ENCODE measurements at places on chromosomes 5 and 9.

DNA sequence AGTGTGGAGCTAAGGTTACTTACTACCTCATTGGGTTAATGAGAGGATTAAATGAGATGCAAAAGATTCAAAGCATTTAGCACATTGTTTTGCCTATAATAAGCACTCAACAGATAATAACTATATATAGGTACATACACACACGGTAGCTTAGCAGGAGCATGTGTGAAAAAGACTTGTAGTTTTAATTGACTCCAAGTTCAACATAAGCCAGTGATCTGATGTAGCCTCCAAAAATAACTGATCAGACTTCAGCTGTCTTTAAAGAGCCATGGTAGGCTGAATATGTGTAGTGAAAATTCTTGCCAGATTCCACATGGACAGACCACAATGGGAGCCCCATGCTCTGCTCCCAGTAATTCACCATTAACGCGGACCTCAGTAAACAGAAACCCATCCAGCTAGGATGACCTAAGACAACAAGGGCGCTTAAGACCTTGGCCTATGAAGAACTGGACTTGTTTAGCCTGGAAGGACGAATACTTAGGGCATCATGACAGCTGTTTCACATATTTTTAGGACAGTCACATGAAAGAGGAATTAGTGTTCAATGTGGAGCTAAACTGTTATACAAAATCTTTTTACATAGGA is 115.1 kb upstream of the ZNF366 start:
- DNase-seq = no peak

- DNase-seq = no peak
Measured at GRCh38 chr5:158731014-158731413, 368.7 kb downstream of the EBF1 start.

GRCh38 chr5:50564079-50564478 is 102.4 kb upstream of the PARP8 start:
- DNase-seq = no peak

- DNase-seq = no peak
Measured at GRCh38 chr5:103648086-103648485, 85.5 kb upstream of the NUDT12 start.

GRCh38 chr5:135533334-135533733 is 2.4 kb downstream of the NEUROG1 start:
- no peak for DNase-seq

DNA sequence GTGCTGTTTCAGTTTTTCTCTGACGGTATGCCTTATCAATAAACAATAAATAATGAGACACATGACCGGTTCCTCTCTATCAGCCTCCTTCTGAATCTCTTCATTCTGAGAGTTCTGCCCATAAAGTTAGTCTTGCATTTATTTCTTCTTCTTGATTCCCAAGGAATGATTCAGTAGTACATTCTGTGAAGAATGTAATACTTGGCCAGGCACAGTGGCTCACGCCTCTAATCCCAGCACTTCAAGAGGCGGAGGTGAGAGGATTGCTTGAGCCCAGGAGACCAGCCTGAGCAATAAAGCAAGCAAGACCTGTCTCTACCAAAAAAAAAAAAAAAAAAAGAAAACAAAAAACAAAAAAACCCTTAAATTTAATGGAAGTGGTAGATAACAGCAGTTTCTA is 53.9 kb downstream of the PAM start:
- DNase-seq = no peak

- DNase-seq = no peak
Measured at GRCh38 chr5:151912360-151912759, 12.3 kb downstream of the GLRA1 start.

DNA sequence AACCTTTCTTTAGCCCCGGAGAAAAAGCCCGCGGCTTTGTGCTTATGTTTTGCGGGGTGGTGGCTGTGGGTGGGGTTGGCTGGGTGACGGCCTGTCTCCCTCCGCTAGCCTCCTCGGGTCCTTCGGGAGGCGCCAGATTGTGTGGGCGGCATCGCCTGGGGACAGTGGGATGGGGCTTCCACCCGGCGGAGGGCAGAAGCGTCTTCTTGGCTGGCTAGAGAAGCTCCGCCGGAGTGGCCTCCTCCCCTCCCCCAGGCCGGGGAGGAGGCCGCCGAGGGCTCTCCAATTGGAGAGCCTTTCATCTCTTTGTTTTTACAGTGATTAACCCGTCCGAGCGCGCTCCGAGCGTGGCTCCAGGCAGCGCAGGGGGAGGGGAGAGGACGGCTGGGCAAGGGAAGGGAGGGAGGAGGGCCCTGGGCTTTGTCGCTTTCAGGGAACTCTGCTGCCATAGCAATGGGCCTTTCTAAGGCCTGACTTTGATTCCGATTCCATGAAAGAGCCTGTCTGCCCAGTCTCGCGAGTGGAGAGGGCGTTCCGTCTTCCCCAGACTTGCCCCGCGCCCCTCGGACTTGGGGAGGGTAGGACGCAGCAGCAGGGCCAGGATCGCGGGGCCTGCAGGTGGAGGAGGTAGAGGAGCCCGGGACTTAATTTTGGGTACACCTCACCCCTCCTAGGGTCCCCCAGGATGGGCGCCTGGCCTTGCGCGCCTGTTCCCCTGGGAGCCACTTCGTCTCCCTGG is 36.7 kb upstream of the TIFAB start:
- DNase-seq = no peak

- no peak for DNase-seq
Measured at GRCh38 chr5:5787373-5787772, 364.9 kb downstream of the ICE1 start.

GRCh38 chr5:35518104-35518503 is 99.6 kb upstream of the SPEF2 start:
- peak; percentile 85 for DNase-seq

DNA sequence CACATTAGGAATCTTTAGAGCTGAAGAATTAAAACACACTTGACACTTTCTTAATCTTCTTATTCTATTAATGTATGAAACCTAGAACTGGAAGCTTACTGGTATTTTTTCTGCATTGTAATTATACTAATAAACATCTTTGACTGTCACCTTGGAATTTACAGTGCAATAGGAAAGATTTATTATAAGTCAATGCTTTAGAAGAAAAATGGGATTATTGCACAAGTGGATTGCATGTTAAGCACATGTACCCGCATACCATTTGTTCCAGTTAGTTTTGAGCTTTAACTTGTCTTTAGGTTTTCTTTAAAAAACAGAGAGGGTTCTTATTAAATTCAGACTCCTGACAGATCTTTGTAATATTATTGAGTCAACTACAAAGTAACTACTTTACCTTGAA is 278.5 kb downstream of the CCDC171 start:
- no peak for DNase-seq

- no peak for DNase-seq
Measured at GRCh38 chr9:61666849-61667371, 477.1 kb downstream of the SPATA31A7 start.

- no peak for DNase-seq
Measured at GRCh38 chr9:109497226-109498153, 617 bp downstream of the PTPN3 start.

GRCh38 chr9:117958726-117959125 is 254.5 kb downstream of the TLR4 start:
- no peak for DNase-seq

GRCh38 chr5:169024421-169024820 is 276.5 kb downstream of the SLIT3 start:
- no peak for DNase-seq

DNA sequence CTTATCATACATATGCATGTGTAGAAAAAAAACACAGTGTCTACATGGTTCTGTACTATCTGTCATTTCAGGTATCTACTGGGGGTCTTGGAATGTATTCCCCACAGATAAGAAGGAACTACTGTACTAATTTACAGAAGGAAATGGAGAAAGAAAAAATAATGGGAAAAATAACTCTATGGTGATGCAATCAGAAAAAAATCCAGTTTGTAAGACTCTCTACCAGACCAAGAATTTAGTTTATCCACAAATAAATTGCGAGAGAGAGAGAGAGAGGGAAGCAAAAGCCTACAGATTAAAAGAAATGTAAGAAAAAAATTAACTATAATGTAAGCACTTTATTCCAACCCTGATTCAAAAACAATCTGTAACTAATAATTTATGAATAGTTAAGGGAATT is 708.6 kb upstream of the ZNF608 start:
- DNase-seq = no peak

- DNase-seq = no peak
Measured at GRCh38 chr5:111463311-111463710, 49.0 kb downstream of the STARD4 start.

- DNase-seq = no peak
Measured at GRCh38 chr5:62902126-62902525, 323.5 kb downstream of the LRRC70 start.

GRCh38 chr9:133120501-133121197 is 391 bp downstream of the RALGDS start:
- DNase-seq = no peak

DNA sequence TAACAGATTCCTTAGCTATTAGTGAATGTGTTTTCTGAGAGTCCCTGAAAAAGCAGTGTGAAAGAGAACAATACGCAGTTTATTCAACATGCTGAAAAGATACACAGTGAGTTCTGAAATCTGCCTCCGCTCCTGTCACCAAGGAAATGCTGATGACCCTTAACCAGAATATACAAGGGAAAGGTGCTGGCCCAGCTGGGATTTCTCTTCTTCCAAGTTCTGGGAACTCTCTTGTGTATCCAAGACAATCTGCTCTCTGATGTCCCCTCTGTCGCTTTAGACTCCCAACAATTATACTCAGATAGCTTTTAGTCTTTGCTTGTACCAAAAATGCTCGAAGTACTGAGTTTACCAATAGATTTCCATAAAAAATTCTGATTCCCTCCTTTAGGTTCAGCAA is 214.9 kb downstream of the TMEM167A start:
- DNase-seq = no peak

GRCh38 chr5:156838961-156839360 is 11.1 kb upstream of the PPP1R2B start:
- no peak for DNase-seq

DNA sequence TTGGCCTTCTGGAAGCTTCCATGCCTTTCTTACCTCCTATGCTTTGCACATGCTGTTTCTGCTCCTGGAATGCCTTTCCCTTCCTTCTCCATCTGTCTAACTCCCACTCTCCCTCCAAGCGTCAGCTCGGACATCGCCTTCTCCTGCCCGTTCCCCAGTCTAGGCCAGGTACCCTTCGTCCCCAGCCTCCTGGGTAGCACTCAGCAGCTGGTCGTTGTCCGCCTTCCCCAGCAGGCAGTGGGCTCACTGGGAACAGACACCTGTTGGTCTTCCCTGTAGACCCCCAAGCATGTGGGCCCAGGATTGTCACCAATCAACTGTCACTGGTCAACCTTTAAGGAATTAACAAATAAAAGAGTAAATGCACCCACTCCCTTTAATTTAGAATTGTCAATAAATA is 202.2 kb downstream of the RGS3 start:
- DNase-seq = no peak

GRCh38 chr9:76049341-76049740 is 158.9 kb downstream of the PCSK5 start:
- DNase-seq = no peak

DNA sequence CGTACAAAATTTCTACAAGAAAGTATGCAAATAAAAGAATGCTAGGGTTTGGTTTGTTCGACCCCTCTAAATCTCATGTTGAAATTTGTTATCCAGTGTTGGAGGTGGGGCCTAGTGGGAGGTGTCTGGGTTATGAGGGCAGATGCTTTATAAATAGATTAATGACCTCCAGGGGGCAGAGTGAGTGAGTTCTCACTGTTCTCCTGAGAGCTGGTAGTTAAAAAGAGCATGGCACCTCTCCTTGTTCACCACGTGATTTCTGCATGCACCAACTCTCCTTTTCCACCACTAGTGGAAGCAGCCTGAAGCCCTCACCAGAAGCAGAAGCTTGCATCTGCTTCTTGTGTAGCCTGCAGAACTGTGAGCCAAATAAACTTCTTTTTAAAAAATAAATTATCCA is 50.4 kb upstream of the FAM170A start:
- peak; percentile 41 for DNase-seq

GRCh38 chr5:119411361-119412278 is 40.7 kb upstream of the HSD17B4 start:
- peak; percentile 78 for DNase-seq

DNA sequence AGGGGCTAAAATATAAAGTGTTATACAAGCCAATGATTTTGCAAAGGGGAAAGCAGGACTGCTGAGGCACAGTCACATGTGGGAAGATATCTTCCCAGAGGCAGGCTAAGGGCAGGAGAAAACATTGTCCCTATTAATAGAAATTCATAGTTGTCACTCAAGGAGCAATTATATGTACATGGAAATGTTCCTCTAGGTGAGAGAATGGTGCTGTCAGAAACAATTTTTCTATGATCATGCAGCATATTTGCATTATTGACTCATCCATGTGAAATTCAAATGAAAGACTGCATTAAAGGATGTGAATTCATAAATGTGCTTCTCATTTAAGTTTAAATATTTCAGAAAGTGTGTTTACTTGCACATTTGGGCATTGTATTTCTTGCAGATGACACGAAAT is 775.9 kb upstream of the CDH9 start:
- DNase-seq = no peak

GRCh38 chr9:13205824-13206223 is 73.7 kb downstream of the MPDZ start:
- DNase-seq = no peak

DNA sequence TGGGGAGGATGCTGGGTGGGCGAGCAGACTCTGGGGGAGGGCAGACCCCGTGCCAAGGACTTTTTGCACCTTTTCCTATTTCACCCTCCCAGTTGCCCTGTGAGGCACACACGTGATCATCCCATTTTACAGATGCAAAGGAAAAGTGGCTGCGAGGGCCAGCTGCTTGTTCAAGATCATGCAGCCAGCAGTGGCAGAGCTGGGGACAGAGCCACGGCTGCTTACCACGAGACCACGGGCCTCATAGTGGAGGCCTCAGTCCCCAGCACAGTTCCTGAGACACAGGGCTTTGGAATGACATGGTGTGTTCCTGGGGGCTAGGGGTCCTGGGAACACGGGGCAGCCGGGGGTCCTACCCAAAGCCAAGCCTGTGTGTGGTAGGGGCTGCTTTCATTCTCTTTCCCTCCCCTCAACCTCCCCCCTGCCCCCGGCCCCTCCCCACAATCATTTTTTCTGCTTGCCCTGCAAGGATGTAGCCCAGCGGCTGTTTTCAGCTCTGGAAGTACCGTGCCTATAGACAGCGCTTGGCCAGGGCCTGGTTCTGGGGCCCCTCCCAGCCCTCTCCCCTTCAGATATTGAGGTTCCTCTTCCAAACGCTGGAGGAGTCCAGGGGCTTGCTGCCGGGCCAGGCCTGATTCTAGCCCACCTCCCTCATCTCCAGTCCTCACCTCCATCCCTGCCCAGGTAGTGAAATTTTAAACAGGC is 58.5 kb upstream of the IER5L start:
- no peak for DNase-seq

DNA sequence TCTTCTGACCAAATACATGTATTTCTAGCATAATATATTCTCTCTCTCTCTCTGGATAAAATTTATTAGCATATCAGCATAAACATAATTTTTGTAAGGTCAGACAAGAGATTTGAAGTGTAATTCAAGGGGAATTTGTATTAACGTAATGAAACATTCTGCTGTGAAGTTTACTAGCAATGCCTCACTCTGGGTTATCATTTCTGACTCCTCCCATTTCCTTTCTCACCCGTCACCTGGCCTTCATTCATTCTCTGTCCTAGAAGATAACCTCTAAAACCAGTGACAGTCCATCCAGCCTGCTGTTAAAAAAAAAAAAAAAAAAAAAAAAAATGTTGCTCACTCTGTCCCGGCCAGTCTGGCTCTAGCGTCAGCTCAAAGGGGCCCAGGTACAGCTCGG is 27.1 kb downstream of the GRAMD2B start:
- no peak for DNase-seq

GRCh38 chr9:125074976-125075375 is 68.4 kb downstream of the SCAI start:
- no peak for DNase-seq

All from inflammatory macrophage treated with lipopolysaccharide for 4 hours (primary cell).